GM12878 (cell line): ENCODE measurements at places on chromosomes 2 and 18.

DNA sequence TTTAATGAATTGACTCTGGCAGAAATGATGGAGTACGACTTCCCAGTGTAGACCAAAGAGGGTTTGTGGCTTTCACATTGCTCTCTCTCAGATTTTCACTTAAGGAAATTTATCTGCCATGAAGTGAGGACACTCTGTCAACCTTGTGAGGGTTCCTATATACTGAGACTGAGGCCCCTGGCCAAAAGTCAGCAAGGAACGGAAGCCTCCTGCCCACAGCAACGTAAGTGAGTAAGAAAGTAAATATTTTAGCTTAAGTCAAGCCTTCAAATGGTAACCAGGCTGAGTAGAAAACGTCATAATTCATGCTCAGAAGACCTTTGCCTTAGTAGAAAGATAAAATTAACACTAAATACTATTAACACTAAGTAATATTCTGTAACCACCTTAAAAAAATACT lies 1080.5 kb upstream of the ACVR2A start:
- DNase-seq = no peak

DNA sequence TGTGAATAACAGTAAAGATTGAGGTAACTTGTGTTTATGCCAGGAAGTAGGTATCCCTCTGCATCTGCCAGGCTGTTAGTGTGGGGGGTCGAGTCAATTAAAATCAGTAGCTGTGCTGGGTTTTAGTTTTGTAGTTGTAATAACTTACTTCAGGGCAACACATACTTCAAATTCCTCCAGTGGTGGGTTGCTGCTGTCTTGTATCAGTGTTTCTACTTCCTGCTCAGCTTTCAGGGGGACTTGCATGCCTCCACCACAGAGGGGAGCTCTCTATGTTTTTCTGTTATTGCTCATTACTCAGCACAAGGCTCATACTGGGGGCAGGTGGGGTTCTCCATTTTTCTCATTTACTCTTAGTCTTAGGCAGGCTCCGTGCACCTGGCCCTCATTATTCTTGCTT lies 136.8 kb downstream of the CAPN13 start:
- DNase-seq = no peak

- no peak for DNase-seq
These were observed 327.2 kb upstream of the TRIB2 start for GRCh38 chr2:12389344-12390045.

DNA sequence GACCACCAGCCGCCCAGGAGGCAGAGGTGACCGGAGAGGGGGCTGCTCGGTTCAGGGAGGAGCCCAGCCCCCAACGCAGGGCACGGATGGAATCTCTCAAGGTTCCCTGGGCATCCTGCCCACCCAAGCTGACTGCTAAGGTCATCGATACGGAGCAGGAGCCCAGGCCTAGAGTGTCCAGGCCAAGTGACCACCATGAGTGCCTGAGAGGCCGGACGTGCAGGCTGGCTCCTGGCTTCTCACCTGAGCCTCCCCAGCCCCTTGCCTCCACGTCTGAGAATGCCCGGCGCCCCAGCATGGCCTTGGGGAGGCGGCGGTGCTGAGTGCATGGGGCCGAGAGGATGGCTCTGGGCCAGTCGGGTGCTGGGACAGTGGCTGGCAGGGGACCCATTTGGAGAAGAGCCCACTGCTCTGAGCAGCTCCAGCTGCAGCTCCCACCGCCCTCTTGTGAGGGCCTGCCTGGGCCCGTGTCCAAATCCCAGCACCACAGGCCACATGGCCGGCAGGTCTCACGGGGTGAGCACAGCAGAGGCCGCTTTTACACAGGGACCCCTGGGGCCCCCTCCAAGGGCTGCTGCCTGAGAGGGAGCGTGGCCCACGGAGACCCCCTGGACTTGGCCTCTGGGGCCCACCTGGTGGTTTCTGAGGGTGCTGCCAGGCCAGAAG lies 102.8 kb upstream of the CTDP1 start:
- no peak for DNase-seq

DNA sequence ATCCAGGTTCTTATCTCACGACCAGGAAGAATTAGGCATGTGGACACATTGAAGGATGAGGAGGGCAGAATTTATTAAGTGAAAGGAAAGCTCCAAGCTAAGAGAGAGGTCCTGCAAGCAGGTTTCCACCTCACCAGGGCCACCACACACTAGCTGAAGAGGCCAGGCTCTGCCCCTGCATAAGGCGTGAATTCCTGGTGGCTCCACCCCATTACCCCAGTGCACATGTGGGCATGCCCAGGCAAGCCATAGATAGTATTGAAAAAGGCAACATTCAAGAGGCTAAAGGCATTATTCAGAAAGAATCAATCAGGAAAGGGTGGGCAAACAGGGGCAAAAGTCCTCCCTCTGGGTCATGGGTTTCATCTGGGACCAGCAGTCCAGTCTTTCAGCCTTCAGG lies 30.9 kb upstream of the GRP start:
- no peak for DNase-seq

- no peak for DNase-seq
These were observed 930.0 kb upstream of the KLHL29 start for GRCh38 chr2:22454826-22455485.

DNA sequence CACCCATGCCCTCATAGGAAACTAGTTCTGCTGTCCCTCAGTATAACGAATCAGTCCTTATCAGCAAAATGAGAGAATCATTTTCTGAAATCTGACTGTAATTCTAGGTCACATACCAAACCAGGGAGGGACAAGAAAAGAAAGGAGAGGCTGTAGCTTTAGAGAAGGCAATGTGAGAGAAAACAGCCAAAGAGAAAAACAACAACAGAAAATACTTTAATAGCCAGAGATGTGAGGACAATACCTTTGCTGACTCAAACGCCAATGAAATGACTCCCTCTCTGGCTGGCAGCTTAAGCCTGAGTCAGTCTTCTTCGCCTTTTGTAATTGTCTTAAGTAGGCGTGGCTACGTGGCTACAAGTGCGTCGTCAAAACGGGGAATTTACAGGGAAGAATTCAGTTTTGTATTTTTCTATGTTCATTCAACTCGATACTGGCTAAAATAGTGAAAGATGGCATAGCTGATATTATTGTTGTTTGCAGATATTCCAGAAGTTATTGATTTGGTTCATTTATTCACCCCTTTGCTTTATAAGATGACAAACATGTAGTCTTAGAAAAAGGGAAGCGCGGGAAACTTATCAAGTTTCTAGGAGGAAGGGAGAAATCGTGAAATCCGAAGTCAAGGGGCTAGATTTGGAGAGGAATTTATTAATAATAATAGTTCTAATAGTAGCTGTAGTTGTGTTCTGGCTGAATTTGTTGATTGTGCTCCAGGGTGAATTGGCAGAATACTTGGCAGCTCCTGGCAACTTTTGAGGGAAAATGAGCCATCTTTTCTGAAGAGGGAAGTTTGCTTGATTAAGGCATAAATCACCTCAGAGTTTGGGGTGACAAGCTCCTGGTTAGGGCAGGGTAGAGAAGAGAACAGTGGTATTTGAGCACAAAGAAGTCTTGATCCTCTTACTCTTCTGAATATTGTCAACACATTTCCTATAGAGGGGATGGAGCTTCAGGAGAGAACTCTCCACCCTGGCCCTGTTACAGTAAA lies at the start of gene IL1A:
IL1A (minus strand) TSS at position 295 of the 991 bp plus-strand sequence. CDS start 723 bp downstream, outside the sequence.
- no peak for DNase-seq
